Activated CD4-positive, alpha-beta T cell treated with anti-CD3 and anti-CD28 coated beads, Interleukin-2, amount 10 ng/mL, durations not matched to agents 24 days and 14 days (primary cell): ENCODE measurements at places on chromosomes 12 and 14. TPM values are rescaled to one million over a fixed set of nuclear protein-coding genes. Genes with fewer than 3 reads are reported as not detected.
A peak's percentile ranks its signal among the peaks of the same experiment; 100 is the strongest.

The CHGA gene
- not detected in 2 replicates for total RNA-seq

The SLC39A5 gene
- 0.86 and 1.6 TPM in 2 replicates for total RNA-seq

The GALNT4 gene
- total RNA-seq: 6.9 and 7.6 TPM in 2 replicates

The ANKRD33 gene
- total RNA-seq: not detected in 2 replicates

GRCh38 chr12:1188016-1188415 lies 197.0 kb downstream of the ERC1 start:
- peaks cover 24% of the 10 kb centered on the region for H3K36me3 ChIP-seq
- no peak for DNase-seq
- H3K4me1 ChIP-seq: peaks cover 4% of the 10 kb centered on the region
- no peak overlapping the region for H3K4me3 ChIP-seq
- no peaks in the 10 kb centered on the region for H3K27me3 ChIP-seq

- H3K4me1 ChIP-seq: peaks cover 40% of the 10 kb centered on the region
- no peak within 1 kb of the TSS for H3K4me3 ChIP-seq
- no peak within 1 kb of the TSS for H3K27ac ChIP-seq
- peak; percentile 83 for DNase-seq
These were observed at the start of gene TNFRSF1A for GRCh38 chr12:6341417-6342139. Gene TNFRSF1A (minus strand): TSS chr12:6342076. CDS start chr12:6341814, 262 bp downstream.

- H3K27me3 ChIP-seq: no peaks in the 10 kb centered on the region
- no peak overlapping the region for H3K4me3 ChIP-seq
- no peak for DNase-seq
- H3K36me3 ChIP-seq: no peaks in the 10 kb centered on the region
These were observed 139.6 kb downstream of the PRKD1 start for GRCh38 chr14:29788093-29788492.

DNA sequence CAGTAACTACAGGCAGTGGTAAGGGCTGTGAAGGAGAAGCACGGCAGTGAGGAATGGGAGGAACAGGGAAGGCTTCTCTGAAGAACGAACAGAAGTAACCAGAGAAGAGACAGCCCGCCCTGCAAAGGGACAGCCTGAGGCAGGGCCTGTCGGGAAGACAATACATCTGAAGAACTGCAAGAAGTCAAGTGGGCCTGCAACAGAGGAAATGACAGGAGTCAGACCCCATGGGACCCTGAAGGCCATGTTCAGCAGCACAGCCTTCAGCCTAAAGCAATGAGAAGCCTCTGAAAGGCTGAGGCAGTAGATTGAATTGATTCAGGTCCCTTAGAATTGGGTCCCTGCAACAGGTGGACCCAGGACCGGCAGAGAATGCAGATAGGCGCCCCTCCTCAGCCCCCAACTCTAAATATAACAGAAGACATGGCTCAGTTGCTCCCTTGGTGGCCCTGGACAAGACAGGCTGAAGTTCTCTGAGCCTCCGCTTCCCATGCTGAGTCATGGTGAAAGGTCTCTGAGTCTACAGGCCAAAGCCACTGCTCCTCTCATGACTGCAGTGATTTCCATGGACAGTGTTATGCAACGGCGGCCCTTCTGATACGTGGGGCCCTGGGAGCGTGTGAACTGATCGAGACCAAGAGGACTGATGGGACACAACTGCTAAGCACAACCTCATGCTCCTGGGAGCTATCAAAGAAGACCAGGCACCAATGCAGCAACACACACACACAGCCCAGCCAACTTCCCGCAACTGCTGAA lies 10.8 kb upstream of the ACTR6 start:
- peaks cover 27% of the 10 kb centered on the region for H3K4me1 ChIP-seq
- no peak overlapping the region for H3K27ac ChIP-seq
- DNase-seq: no peak
- no peak overlapping the region for H3K4me3 ChIP-seq
- H3K36me3 ChIP-seq: peaks cover 37% of the 10 kb centered on the region

DNA sequence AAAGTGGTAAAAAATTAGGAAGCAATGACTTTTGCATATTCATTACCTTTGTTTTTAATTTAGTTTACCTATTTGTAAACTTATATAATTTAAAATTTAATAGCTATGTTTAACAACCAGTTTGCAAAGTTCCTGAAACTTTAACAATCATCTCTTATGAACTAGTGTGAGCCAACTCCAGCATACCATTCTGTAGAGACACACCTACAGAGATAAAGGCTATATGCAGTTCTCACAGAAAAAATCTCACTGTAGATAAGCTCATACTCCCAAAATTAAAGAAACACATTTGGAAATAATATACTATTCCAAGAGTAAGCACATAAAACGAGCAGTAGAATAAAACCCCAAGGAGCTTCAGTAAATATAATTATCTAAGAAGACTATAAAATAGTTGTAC lies 77.5 kb downstream of the CDK17 start:
- peaks cover 41% of the 10 kb centered on the region for H3K36me3 ChIP-seq
- H3K27me3 ChIP-seq: no peaks in the 10 kb centered on the region
- no peak for DNase-seq
- no peak overlapping the region for H3K4me3 ChIP-seq
- no peak overlapping the region for H3K27ac ChIP-seq
- H3K4me1 ChIP-seq: peaks cover 19% of the 10 kb centered on the region

- DNase-seq: peak; percentile 94
- H3K4me1 ChIP-seq: peaks cover 56% of the 10 kb centered on the region
- peaks cover 51% of the 10 kb centered on the region for H3K36me3 ChIP-seq
- H3K4me3 ChIP-seq: peak overlapping the region; percentile 94
- H3K27me3 ChIP-seq: no peaks in the 10 kb centered on the region
These were observed 661.7 kb downstream of the VRK1 start for GRCh38 chr14:97458661-97459579.

DNA sequence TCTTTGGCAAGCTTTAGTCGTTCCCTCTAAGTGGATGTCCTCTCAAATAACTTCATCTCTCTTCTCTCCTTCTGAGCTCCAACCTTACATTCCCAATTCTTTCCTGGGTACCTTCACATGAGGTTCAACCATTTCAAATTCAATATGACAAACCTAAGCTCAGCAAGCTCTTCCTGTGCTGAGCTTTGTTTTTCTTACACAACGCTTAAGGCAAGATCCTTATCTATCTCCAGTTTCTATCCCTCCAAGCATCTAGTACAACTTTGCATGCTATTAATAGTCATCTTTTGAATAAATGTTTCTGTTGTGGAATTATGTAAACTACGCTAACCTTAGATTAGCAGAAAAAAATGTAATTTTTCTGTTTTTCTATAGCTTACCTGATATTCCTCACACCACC lies 63.7 kb upstream of the IFNG-AS1 start:
- DNase-seq: no peak
- no peaks in the 10 kb centered on the region for H3K36me3 ChIP-seq
- H3K4me1 ChIP-seq: peaks cover 3% of the 10 kb centered on the region
- H3K27me3 ChIP-seq: peaks cover 10% of the 10 kb centered on the region
- no peak overlapping the region for H3K4me3 ChIP-seq
- H3K27ac ChIP-seq: no peak overlapping the region

DNA sequence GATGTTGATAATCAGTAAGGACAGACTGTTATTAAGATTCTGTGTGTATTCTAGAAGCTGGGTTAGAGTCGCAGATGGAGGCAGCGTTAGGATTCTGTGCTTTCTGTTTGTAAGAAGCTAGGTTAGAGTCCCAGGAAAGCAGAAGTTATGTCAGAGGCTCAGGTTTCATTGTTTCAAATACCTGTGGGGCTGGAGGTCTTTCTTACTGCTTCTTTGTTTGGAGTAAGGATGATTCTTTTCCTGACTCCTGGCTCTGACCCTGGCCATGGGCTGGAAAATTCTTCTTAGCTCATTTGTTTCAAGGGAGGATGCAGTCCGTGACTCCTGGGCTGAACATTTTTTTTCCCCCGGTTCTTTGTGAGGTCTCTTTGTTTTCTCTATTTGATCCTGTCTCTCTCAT lies 5.2 kb downstream of the MUCL1 start:
- DNase-seq: no peak
- H3K27me3 ChIP-seq: peaks cover 18% of the 10 kb centered on the region
- no peak overlapping the region for H3K27ac ChIP-seq
- no peak overlapping the region for H3K4me3 ChIP-seq
- no peaks in the 10 kb centered on the region for H3K36me3 ChIP-seq
- peaks cover 24% of the 10 kb centered on the region for H3K4me1 ChIP-seq

GRCh38 chr12:94795520-94795919 lies 145.2 kb upstream of the TMCC3 start:
- H3K4me3 ChIP-seq: no peak overlapping the region
- peaks cover 8% of the 10 kb centered on the region for H3K4me1 ChIP-seq
- no peak for DNase-seq
- no peak overlapping the region for H3K27ac ChIP-seq
- no peaks in the 10 kb centered on the region for H3K36me3 ChIP-seq
- H3K27me3 ChIP-seq: no peaks in the 10 kb centered on the region

DNA sequence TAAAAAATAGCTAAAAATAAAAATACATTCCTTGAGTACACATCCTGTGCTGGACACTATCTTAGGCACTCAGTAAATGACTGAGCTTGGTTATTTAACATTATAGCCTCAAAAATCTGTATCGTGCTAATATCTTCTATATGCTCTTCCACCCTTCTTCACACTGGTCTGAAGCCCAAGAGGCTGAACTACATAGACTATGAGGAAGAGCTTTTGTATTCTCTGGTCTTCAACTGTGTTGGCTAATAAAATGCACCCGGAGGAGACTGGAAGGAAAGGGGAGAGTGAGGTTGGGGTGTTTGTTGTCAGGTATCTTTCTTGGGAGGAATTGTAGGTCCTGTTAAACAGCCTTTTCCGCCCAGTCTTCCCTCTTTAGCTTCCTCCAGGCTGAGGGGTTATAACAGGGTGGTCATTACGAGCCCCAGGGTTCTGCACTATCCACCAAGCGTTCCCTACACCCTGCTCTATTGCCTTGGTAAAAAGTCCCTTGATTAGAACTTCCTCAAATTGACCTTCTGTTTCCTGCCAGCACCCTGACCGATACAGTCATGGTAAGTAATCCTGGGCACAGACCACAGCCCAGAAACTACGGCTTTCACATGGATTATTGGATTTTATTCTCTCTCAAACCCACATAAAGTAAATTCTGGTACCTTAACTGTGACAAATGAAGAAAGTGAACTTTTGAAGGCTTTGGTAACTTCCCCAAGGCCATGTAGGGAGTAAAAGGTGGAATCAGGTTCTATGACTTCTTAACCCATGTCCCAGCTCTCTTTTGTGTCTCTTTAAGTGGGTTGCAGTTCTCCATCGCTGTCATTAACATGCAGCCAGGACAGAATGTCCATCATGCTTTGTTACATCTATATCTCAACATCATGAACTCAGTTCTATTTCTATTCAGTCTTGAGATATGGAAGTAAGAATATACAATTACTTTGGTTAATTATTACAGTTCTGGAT lies 71.3 kb downstream of the PTHLH start:
- peaks cover 8% of the 10 kb centered on the region for H3K27me3 ChIP-seq
- peak; percentile 42 for DNase-seq
- H3K4me3 ChIP-seq: no peak overlapping the region
- H3K27ac ChIP-seq: no peak overlapping the region

- peaks cover 14% of the 10 kb centered on the region for H3K36me3 ChIP-seq
- peaks cover 3% of the 10 kb centered on the region for H3K27me3 ChIP-seq
- no peak overlapping the region for H3K27ac ChIP-seq
- no peak for DNase-seq
- H3K4me3 ChIP-seq: no peak overlapping the region
- H3K4me1 ChIP-seq: peaks cover 9% of the 10 kb centered on the region
These were observed 18.3 kb downstream of the GPR132 start for GRCh38 chr14:105046891-105047282.
